Stimulated activated CD4-positive, alpha-beta T cell treated with anti-CD3 and anti-CD28 coated beads, Interleukin-2, amount 100 ng/mL, for 24 hours (primary cell): ENCODE measurements at places on chromosomes 13 and 19.

DNA sequence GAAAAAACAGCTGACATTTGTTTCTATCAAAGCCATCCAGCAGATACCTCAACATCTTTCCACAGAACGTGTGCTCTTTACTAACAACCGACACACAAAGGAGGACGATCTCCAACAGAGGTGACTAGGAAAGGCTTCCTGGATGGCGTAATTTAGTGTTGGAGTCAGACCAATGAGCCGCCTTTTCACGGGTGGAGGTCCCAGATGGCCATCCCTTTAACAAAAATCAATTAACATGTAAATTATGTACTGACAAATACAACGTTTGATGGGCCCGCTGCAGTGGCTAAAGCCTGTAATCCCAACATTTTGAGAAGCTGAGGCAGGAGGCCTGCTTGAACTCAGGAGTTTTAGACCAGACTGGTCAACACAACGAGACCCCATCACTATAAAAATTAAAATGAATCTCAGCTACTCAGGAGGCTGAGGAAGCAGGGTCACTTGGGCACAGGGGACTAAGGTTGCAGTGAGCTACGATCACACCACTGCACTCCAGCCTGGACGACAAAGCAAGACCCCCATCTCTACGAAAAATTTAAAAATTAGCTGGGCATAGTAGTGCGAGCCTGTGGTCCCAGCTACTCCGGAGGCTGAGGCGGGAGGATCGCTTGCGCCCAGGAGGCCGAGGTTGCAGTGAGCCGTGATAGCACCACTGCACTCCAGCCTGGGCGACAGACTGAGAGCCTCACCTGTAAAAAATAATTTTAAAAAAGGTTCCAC, 1.2 kb upstream of the DPY19L3 start:
- peak; percentile 21 for DNase-seq

- DNase-seq: no peak
Measured at GRCh38 chr13:76711550-76712182, 174.5 kb downstream of the KCTD12 start.

GRCh38 chr13:72931311-72931710, 127.5 kb upstream of the KLF5 start:
- DNase-seq: no peak

DNA sequence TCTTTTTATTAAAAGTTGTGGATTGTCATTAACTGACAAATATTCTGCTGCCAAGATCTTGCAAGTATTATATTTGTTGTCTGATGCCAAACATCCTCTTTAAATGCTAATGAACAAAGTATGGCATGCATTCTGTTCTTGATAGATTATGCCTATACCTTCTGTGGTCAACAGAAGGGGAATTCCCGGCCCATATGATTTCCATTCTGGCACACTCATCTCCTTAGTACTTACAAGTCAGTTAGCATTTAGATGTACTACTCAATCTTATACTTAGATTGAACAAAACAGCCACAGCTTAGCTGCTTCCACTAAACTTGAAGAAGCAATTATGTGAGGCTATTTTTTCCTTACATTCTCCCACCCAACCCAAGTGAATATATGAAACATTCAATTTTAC, 246.1 kb upstream of the DACH1 start:
- DNase-seq: no peak

DNA sequence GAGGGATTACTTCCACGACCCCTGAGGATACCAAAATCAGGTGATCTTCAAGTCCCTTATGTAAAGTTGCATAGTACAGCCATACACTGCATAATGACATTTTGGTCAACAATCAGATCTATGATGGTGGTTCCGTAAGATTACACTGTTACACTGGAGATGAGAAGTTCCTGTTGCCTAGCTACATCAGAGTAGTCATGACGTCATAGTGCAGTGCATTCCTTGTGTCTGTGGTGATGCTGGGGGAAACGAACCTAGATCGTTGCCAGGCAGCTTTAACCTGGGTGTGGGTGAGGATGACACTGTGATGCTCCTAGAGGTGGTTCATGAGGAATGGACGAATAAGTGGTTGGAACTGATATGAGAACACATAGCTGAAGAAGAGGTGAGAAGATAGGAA, 9.1 kb downstream of the ZNF610 start:
- no peak for DNase-seq

- no peak for DNase-seq
Measured at GRCh38 chr19:44649578-44650145, 6.0 kb downstream of the PVR start.

GRCh38 chr19:926323-926588, 421 bp downstream of the ARID3A start:
- no peak for DNase-seq

DNA sequence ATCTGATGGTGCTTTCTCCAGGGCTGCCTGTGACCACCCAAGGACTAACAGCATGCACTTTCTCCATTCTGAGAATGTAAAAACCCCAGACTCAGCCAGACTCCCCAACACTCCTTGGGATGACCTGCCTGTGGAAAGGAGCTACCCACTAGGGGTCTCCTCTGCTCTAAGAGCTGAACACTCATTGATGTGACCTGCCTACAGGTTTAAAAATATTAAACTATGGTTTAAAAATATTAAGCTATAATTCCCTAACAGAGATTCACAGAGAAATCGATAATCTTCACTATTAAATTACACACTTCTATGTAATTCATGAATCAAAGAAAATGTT, 696.2 kb upstream of the SLITRK5 start:
- no peak for DNase-seq

DNA sequence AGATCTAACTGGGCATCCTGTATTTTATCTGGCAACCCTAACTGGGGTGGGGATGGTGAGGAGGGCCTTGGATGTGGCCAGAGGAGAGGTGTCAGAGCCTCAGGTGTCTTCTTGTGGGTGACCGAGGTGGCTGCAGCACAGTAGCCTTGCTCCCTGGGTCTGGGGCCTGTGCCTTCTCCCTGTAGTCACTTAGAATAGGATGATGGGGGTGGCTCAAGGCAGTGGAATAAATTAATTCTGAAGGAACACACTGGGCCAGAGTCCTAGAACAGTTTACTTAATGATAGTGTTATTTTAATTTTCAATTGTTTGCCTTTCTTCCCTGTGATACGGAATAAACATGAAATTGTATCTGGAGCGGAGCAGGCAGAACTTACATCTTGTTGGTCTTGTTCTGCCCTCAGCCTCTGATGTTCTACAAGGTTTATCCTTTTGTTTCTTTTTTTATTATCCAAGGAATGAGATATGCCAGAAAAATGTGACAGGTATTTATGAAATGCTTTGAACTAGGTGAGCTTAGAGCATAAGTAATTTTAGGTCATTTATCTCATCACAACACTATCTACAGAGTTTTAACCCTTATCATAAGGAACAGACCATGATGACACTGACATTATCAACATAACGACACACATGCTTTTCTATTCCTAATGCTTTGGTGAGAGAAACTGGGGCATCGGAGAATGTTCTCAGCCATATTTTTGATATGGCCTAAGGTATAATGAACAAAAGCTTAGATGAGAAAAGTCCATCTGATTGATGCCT, 51.4 kb downstream of the LRCH1 start:
- DNase-seq: no peak

GRCh38 chr13:37596805-37597204, 1.8 kb downstream of the POSTN start:
- DNase-seq: no peak

DNA sequence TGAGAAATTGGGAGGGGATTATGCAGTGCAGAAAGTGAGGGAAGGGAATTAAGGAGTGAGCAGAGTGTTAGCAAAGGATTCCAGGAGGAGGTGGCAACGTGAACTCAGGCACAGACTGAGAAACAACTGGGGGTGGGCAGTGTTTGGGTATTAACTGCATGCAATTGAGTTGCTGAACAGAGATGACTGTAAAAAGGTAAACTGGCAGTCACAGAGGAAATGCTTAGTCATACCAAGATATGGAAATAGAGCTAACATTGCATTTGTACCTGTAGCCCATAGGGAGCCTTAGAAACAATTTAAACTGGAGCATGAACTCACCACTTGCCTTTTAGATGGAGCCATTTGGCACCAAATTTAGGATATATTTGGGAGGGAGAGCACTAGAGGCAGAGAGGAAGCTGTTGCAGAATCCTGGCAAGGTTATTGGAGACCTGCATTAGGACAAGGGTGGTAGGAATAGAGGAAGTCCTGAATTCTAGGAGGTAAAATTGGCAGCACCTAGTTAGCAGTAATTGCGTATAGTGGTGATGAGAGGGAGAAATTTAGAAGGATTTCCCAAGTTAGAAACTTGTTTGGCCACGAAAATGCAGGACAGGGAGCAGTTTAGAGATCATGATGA, 100.6 kb upstream of the FRY start:
- no peak for DNase-seq

DNA sequence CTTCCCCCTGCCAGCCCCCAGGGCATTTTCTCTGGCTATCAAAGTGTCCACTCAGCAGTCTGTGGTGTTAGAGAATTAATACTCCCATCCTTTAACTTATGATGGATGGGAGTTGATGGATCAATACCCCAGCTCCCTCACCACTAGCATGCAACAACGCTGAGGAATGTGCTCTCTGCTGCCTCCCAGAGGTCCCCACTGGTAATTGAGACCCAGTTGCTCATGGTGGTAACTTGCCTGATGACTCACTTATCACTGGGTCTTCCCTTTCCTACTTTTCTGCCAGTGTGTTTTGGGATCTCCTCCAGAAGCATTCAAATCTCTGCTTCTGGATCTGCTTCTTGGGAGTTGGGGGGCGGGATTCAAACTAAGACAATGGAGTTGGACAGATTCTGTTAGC, 20.3 kb upstream of the CACNA1A start:
- peak; percentile 43 for DNase-seq

DNA sequence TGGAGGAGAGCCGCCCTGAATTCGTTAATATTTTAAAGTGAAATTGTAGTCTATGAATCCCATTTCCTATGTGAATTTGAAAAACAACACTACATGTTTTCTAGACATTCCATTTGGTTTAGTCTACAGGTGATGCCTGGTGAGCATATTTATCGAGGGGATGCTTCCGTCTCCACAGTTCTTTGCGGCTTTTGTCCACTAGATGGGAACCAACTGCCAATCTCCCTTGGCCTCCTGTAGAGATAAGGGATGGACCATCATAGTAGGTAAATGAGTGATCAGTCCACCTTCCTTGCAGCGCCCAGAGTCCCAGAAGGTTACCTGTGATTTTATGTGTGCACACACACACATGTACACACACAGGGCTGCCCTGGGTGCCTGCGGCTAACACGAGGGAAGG, 289.8 kb upstream of the SOX21 start:
- DNase-seq: no peak

- no peak for DNase-seq
Measured at GRCh38 chr13:73943137-73943964, 190.9 kb downstream of the KLF12 start.

DNA sequence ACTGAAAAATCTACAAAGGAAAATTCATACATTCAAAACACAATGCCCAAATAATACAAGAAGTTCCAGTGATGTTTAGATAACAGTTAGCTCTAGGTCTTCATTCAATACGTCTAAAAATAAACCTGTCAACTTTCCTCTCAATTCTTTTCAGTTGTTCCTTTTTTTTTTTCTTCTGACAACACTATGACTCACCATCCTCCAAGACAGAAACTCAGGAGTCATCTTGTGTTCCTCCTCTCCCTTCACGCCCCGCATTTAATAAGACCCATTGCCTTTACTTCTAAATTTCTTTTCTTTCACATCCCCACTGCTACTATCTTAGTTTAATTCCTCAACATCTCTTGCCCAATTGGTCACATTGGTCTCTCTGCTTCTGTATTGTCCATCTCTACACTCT, 759.9 kb downstream of the GPC5 start:
- DNase-seq: no peak

DNA sequence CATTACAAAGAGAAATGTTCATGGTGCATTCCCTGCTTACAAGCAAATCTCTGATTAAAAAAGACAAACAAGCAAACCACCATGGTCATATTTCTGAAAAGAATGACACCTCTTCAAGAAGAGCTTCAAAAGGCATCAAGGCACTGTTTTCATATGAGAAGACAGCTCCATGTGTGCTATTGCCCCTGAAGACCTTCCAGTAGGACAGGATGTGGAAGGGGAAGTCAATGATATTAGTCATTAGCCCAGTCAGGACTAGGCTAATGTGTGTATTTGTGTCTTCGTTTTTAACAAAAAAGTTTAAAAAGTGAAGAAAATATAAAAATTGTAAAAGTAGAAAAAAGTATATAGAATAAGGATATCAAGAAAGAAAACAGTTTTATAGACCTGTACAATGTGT, 534.7 kb upstream of the ARGLU1 start:
- no peak for DNase-seq

- DNase-seq: peak; percentile 89
Measured at GRCh38 chr19:10864538-10864899, 6.8 kb upstream of the CARM1 start.

DNA sequence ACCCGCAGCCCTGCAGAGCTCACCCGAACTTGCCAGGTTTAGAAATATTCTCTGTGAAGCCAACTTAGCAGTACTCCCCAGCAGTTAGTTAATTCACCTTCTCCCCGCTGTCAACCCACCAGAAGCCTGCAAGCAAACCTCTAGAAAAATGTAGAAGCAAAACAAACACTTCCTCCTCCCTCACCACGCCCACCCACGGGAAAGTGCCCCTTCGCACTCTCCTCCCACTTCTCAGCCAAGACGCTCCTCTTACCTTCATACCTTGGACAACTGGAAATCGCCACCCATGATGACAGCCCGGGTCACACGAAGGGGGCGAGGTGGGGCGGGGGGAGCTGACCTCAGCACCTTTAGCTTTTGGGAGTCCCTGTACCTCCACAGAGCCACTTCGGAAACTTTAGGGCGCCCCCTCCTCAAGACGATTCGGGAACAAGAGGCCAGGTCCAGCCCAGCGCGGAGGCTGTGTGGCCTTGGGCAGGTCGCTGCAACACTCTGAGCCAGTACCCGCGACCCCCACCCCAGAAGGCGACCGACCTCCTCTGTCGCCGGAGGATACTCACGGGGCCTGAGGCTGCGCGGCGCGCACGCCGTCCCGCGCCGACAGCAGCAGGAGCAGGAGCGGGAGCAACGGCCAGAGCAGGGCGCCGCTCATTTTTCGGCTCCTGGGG, 485 bp downstream of the CPAMD8 start:
- no peak for DNase-seq

DNA sequence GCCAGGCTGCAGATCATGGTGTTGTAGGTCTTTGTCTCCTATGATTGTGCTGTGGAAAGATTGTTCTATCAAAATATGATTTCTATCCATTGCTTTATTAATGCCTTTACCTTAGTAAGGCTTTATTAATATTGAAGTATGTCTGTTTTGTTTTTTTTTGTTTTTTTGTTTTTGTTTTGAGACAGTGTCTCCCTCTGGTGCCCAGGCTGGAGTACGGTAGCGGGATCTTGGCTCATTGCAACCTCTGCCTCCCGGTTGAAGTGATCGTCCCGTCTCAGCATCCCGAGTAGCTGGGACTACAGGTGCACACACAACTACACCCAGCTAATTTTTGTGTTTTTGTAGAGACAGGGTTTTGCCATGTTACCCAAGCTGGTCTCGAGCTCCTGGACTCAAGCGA, 7.7 kb downstream of the IRGC start:
- DNase-seq: no peak

GRCh38 chr13:106721599-106721998, 153.7 kb upstream of the ARGLU1 start:
- no peak for DNase-seq
